Cardiac septum (tissue), 1 donor: ENCODE measurements at places on chromosomes 13 and 19. TPM values are rescaled to one million over a fixed set of nuclear protein-coding genes. Genes with fewer than 3 reads are reported as not detected.
A peak's percentile ranks its signal among the peaks of the same experiment; 100 is the strongest.

The ZNF333 gene
- total RNA-seq, result 10.5 TPM

The ZNF613 gene
- 3.8 TPM for total RNA-seq

The ZNF582 gene
- 4.9 TPM for total RNA-seq

The CEACAM3 gene
- total RNA-seq, result 0.97 TPM

The JAK3 gene
- total RNA-seq, result 6.2 TPM

The PABPC3 gene
- not detected for total RNA-seq

The FFAR2 gene
- total RNA-seq, result 0.97 TPM

The TFDP1 gene
- total RNA-seq, result 38.8 TPM

GRCh38 chr13:36129539-36129938 is 1.6 kb downstream of the DCLK1 start:
- no peak for DNase-seq

GRCh38 chr19:45934551-45935230 is 20.1 kb upstream of the NANOS2 start:
- no peak for DNase-seq

DNA sequence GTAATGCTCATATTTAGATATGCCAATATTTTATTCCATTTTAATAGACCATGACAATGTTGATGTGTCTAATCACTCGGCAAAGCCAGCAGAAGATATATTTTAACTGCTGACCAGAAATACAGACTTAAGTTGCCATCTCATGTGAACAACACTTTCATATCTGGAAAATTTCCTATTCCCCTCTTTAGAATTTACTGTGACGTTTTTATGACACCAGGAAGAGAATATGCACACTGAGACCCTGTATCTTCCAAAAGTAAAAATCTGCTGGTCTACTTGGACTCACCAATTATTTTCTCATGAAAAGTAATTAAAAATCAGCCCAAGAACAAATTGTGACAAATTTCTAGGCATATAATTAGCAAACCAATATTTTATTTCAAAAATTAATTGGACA is 2.1 kb downstream of the PROSER1 start:
- DNase-seq, result no peak

DNA sequence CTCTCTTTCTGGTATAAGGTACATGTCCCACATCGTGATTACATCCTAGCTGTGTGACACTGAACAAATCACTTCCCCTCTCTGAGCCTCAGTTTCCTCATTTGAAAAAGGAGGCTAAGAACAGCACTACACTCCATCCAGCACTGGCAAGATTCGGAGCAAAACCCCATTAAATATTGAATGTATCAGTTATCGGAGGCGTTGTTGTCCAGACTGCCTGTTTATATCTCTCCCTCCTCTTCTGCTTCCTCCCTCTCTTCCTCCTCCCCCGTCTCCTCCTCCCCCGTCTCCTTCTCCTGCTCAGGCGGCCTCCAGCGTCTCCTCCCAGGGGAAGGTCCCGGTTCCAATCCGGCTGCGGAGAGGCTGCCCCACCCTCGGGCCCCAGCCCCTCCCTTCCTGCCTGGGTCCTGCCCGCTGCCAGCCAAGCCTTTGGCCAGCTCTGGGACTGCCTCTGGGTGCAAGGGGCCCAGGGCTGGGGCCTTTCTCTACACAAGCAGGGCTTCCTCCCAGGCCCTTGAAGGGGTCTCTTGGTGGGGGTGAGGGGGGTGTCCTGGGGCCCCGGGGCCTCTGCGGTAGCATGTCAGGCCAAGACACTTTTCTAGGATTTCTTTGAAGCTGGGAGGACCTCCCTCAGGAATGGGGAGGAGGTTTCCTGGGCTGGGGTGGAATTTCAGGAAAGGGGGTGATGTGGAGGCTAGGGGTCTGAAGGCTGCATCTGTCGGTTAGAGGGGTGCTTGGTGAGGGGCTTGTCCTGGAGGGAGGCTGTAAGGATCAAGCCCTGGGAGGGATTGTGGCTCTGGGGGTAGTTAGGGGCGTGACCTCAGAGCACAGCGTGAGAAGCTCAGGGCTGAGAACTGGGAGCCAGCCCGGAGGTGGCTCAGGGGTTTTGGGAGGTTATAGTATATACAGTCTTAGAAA is 1.9 kb downstream of the RRAS start:
- DNase-seq, result peak; percentile 93

GRCh38 chr19:38233740-38234251 is 9.8 kb upstream of the DPF1 start:
- DNase-seq, result peak; percentile 89

DNA sequence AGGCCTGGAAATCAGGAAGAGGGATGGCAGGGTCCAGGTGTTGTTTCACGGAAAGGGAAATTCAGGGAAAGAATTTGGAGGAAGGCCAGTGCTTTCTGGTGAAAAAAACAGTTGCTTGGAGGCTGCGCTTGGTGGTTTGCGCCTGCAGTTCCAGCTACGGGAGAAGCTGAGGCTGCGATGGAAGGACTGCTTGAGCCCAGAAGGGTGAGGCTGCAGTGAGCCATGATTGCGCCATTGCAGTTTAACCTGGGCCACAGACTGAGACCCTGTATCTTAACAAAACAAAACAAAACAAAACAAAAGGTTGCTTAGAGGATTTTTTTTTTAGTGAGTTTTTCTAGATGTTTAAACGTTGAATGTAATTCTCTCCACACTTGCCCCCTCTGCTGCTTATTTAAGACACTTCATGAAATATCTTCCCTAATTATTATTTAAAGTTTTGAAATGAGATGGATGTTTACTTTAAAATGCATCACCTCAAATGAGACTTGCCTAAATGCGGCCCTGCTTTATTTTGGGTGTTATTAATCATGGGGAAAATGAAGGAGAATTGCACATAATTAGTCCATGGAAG is 75.4 kb upstream of the TRPC4 start:
- no peak for DNase-seq

DNA sequence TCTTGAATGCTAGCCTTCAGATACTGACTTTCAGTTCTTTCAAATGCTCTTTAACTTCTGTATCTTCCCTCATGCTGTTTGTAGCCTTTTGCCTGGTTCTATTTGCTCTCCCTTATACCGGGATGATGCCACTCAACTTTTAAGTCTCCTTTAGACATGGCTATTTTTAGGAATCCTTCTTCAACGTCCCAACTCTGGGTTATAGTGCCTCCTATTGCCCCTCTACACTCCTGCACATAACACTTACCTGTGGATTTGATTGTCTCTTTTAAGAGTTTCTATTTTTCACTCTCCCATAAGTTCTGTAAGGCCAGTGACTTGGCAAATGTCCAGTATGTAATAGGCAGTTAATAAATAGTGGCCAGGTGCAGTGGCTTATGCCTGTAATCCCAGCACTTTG is 343.0 kb downstream of the KLF5 start:
- DNase-seq, result no peak

GRCh38 chr13:43116242-43116641 is 92.9 kb downstream of the DNAJC15 start:
- no peak for DNase-seq

DNA sequence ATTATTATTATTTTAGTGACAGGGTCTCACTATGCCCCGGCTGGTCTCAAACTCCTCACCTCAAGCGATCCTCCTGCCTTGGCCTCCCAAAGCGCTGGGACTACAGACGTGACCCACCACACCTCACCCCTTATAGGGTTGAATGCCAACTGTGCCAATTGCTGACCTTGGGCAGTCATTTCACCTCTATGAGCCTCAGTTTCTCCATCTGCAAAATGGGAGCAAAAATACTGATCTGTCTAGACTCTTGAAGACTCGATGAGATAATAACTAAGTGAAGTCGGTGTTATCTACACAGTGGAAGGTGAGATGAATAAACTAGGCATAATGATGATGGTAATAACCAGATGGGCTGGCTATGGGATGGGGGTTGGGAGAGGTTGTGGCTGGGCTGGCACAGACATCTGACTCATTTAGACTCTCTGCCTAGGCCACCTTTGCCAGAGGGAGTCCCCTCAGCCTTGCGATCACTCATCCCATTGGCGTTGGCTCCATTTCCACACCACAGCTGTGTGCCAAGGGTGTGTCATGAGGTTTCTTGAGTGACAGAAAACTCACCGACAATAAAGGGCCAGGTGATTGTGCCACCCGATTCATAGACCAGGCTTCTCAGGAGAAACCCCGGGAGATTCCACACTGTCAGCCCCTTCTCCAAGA is at the start of gene CASP14:
CASP14 (plus strand) TSS at position 596 of the 657 bp plus-strand sequence. CDS start 2,772 bp downstream, outside the sequence.
- no peak for DNase-seq

DNA sequence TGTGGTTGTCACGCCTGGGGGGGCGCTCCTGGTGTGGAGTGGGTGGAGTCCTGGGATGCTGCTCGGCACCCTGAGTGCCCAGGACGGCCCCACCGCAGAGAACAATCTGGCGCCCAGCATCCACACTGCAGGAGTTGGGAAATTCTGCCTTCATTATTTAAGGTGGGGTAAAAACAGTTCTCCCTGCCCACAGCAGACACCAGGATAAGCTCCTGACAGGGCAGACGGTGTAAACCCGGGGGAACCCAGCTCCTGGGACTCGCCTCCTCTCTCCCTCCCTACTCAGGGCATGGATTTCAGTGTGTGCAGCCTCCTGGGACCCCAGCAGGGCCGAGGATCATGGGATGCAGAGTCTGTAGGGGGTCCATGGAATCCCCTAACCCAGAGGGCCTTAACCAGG is 7.7 kb upstream of the WDR18 start:
- DNase-seq, result no peak

GRCh38 chr13:89465366-89465765 is 1794.2 kb downstream of the SLITRK5 start:
- no peak for DNase-seq

DNA sequence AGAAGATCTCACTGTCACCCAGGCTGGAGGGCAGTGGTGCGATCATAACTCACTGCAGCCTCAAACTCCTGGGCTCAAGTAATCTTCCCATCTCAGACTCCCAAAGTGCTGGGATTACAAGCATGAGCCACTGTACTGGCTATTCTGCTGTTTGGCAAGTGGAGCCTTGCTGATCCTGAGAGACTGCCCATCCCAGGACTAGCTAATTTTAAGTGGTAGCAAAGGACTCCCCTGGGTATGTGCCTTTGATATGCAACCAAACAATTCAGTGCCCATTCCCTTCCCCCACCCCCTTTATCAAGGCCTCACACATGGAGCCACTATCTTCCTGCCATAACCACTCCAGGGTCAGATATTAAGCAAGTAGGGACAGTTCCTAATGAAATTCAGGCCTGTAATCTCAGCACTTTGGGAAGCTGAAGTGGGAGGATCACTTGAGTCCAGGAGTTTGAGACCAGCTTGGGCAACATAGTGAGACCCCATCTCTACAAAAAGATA is 17.0 kb upstream of the ZNF460 start:
- no peak for DNase-seq

DNA sequence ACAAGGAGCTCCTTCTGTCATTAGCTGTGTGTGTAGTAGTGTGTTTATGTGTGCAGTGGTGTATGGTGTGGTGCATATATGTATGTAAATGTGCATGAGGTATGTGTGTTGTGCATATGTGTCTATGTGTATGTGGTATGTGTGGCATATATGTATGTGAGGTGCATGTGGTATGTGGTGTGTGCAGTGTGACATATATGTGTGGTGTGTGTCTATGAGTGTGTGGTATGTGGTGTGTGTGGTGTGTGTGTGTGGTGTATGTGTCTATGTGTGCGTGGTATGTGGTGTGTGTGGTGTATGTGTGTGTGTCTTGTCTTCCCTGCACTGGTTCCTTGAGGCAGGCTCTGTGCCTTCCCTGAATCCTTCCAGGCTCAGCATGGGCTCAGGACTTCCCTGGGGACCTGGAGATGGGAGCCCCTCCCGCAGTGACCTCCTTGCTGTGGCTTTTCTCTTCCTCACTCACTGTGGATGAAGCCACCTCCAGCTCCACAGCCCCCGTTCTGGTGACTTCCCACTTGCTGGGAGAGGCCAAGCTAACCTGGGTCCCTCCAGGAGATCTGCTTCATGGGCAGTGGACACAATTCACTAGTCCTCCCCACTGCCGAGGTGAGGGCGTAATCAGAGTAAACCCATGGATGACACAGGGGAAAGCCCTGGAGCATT is 64.2 kb downstream of the CCDC70 start:
- DNase-seq, result peak; percentile 54

DNA sequence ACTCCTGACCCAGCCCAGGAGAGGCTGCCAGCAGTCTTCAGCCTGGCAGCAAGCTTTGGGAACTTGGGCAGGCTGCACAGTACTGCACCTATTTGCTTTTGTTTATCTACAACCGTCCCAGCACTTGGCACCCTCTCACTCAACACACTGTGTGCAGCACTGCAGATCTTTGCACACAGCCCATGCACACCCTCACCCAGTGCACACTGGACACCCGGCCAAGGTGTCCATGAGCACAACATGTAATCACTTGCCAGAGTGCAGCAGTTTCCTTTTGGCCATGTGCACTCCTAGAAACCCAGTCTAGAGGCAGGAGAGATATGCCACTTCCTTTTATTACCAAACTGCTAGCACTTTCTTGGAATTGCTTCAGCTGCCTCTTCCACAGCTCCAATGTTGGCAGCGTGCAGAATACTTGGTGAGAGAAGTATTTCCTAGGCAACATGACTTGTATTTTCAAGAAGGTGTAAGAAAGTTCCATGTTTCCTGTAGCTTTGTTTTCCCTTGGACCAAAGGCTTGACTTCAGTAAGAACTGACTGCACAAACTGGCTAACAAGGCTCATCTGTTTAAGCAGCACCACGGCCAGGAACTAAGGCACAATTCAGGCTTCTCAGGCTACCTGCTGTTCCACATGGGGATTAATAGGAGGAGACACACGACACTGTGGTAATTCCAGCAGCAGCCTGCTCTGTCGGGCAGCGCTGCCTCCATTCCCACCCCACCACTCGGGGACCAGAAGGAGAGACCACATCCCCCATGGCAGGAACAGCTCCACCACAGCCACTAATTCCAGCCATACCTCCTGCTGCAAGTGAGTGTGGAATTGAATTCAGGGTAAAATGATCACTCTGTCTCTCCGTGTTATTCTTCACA is 15.3 kb downstream of the ATP7B start:
- DNase-seq, result no peak

- no peak for DNase-seq
Measured at GRCh38 chr19:48735031-48735615, 5.3 kb downstream of the RASIP1 start.

DNA sequence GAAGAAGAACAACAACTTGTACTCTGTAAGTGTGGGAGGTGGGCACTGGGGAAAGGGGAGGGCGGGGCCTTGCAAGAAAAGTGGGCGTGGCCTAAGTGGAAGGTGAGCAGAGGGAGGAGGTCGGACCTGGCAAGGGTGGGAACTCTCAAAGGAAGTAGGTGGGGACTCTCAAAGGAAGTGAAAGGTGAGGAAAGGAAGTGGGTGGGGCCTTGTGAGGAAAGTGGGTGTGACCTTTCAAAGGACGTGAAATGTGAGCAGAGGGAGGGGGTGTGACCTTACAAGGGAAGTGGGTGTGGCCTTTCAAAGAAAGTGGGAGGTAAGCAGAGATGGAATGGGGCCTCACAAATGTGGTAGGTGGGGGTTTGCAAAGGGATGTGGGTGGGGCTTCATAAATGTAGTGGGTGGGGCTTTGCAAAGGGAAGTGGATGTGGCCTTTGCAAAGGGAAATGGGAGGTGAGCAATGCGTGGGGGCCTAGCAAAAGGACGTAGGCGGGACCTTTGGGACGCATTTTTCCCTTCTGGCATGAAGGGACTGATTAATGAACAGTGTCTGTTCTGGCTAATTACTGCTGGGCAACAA is 25.9 kb downstream of the ACSBG2 start:
- DNase-seq, result no peak
